M059J (cell line): ENCODE measurements at places on chromosomes 13 and 19.

DNA sequence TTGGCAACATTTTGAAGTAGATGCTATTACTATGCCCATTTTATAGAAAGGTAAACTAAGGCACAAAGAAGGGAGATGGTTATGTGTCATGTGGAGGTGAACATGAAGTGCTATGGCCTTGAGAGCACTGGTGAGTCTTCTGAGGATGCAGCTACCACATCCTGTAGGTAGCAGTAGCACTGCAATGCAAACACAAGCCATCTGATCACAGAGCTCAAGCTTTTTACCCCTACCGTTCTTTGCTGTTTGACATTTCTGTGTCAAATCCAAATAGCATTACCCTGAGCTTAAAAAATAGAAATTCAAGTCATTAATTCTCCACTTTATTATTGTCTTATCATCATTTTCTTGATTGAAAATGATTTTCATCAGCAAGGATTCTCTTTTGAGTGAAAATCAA, 382.9 kb downstream of the KCTD12 start:
- DNase-seq: no peak

GRCh38 chr19:54354761-54355160, 10.0 kb downstream of the LAIR1 start:
- no peak for DNase-seq

GRCh38 chr19:20235156-20235555, 68.1 kb downstream of the ZNF486 start:
- DNase-seq: no peak

DNA sequence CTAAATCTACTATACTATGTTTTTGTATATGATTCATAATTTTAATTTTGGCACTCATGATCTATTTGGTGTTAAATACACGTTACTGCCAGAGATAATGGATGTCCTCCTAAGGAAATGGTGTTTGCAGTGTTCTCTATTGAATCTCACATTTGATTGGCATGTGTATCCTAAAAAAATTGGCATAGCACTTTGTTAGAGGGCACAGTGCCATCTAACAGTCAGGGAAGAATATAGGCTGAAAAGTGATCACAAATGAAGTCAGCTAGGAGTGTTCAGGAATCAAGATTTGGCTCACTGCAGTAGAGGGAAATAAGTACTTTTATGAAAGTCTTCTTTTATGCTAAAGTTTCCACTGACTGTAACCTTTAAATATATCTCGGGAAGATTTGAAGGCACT, 624.6 kb downstream of the GPC6 start:
- DNase-seq: no peak

- DNase-seq: peak; percentile 25
These were observed 74.5 kb downstream of the GGACT start for GRCh38 chr13:100513987-100514670.

DNA sequence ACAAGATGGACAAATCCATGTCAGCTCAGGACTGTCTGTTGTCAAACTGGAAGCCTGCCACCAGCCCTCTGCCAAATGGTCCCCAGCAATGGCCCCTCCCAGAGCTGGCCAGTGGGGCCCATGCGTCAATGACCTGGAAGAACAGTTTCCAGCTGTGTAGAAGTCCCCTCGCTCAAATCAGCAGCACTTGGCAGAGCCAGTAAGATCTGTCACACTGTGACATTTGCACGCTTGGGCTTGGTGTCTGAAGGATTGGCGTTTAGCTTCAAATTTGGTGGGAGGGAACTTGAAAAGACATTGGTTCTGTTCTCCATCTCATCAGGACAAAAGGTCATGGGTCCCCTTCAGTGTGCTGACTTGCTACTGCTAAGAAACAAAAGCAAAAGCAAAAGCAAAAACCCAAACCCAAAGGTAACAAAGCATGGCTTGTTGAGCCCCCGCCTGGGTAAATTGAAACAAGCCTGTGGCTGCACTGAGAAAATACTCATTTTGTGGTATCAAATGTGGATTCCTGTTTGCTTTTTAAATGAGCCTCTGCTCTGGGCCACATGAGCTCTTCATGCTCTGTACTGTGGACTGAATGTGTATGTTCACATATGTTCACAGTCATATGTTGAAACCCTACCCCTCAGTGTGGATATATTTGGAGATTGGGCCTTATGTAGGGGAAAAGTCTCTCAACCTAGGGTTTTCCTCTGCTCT, 253.6 kb upstream of the MAB21L1 start:
- no peak for DNase-seq
